ENCODE measurements at places on chromosomes 6 and 20.

DNA sequence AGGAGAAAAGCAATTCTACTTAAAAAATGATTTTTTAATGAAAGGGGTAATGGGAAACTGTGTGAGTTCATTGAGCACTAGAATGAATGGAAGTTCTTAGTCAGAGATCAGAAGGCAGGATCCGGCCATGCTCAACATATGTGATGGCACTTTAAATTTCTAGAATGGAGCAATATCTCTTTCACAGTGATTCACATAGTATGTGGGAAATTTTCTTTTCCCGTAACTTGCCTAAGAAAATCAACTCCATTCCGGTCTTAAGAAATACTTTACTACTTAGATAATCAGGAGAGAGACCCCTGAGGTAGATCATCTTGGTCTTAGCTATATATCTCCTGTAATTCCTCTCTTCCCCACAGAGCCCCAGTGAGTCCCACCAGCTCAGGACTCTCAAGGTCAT is 131.8 kb downstream of the SCML4 start:
- no peak for DNase-seq

DNA sequence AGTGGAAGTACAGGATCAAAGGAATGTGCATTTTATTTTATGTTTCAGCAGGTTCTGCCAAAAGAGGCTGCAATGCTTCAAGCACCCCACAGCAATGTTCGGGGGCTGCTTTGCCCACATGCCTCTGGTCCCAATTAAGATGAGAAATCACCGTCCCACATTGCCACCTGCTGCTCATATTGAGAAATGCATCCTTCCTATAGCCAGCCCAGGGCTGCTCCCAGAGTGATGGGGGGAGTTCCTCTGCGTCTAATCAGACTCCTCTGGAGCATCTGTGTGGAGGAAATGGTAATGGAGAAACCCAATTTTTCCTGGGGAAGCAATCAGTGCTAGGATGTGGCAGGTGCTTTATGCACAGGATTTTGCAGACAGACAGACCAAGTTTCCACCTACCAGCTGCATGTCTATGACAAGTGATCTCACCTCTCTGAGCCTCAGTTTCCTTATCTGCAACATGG is 33.7 kb downstream of the PTGIS start:
- DNase-seq, result peak; percentile 17

- no peak for DNase-seq
Measured at GRCh38 chr6:26105109-26105730, 18.0 kb downstream of the HFE start.

DNA sequence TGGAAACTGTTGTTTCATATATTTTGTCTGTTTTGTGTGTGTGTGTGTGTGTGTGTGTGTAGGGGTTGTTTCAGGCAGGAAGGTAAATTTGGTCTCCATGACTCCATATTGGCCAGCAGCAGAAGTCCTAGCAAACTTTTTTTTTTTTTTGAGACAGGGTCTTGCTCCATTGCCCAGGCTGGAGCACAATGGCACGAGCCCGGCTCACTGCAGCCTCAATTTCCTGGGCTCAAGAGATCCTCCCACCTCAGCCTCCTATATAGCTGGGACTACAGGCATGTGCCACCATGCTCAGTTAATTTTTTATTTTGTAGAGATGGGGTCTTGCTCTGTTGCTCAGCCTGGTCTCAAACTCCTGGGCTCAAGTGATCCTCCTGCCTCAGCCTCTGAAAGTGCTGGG is 75.8 kb downstream of the PRDM1 start:
- no peak for DNase-seq

GRCh38 chr6:37674161-37674560 is 23.5 kb downstream of the MDGA1 start:
- DNase-seq, result no peak

DNA sequence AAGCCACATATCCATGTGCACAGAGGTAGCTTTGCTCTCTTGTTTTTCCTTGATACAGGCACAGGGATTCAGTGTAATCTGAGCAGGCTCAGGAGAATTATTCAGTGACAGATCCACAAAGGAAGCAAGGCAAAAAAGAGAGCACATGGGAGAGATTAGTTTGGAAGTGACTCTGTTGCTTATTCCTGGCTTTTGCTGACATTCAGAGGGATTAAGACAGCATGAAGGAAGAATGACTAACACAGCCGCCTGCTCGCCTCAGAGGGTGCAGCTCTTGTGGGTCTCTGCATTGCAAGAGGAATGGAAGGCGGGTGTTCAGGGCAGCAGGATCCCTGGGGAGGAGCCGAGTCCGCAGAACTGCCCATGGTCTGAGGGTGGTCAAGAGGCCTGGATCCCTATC is 203.4 kb upstream of the KCNQ5 start:
- DNase-seq, result no peak

DNA sequence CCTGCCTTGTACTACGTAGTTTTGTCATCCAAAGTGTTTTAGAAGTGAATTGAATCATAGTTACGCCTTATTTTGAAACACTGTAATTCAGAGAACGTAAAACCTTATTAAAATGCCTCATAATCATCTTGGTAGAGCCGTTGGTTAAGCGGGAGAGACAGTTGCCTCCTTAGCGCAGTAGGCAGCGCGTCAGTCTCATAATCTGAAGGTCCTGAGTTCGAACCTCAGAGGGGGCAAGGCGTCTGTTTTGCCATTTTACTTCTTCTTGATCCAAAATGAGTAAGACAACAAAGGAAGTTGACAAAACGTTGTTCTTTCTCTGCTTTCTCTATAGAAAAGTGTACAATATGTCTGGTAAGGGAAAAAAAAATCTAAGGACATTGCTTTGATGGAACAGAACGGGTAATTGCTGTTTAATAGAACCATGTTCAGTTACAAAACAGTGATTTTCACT is 20.7 kb upstream of the TRIM27 start:
- no peak for DNase-seq

DNA sequence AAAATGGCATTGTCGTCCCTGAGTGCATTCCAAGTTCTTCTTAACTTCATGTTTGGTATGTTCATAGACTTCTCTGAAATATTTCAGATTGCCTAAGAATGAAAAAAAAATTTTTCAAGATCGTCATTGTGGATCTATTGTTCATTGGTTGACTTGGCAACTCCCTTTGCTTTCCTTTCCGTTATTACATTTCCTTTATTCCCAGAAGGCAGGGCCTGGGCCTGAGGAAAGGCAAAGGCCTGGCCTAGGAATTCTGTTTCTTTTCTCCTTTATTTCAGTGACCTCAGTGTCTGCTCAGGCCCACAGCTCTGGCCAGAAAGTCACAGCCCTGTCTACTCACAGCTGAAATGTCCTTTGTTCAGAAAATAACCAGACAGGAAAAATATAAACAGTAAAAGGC is 401.6 kb upstream of the PLCB4 start:
- no peak for DNase-seq

- DNase-seq, result no peak
Measured at GRCh38 chr6:169244684-169245383, 8.8 kb downstream of the THBS2 start.

DNA sequence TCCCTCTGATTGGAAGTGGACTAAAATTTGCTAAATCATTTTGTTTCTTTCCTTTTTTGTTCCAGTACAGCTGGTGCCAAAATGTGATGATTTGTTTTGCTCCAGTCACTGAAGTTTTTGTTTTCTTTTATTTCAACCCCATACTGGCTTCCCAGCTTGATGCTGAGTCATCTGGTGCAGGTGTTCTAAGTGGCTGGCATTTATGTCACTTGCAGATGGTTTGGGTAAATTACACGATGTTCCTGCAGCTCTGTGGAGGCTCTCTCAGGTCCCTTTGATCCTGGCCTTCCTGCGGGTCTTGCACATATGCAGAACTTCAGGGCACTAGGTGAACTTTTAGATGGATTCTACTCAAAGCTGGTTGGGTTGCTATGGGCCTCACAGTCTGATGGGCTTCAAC is 577.7 kb downstream of the HAO1 start:
- no peak for DNase-seq

DNA sequence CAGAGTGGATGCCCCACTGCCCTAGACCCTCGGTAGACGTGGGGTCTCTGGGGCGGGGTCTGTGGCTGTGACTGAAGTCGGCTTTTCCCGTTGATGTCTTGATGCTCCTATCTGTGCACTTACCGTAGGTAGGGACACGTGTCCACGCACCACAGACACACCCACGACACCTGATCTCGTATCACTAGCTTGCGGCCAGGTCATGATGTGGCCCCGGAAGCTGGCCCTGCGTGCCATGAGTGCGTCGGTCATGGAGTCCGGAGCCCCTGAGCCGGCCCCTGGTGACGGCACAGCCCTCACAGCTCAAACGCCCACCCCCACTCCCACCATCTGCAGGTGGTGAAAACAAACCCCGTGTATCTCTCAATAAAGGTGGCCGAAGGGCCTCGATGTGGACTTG is 33.9 kb upstream of the MRGBP start:
- DNase-seq, result no peak

DNA sequence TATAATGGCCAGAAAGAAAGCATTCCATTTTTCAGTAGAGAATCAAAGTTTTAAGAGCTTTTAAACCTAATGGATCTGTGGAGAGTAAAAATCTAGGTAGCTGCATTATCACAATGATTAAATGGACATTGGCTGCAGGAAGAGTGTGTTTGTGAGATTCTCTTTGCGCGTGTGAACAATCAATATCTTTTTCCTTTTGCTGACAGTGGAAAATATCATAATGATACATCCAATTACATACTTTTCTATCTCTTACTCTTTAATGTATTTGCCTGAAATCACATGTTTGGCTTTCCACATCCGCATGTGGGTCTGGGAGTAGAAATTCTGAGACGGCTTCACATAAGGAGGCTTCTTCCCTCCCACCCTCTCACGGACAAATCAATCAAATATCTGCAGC is 69.8 kb upstream of the DUSP22 start:
- DNase-seq, result no peak

DNA sequence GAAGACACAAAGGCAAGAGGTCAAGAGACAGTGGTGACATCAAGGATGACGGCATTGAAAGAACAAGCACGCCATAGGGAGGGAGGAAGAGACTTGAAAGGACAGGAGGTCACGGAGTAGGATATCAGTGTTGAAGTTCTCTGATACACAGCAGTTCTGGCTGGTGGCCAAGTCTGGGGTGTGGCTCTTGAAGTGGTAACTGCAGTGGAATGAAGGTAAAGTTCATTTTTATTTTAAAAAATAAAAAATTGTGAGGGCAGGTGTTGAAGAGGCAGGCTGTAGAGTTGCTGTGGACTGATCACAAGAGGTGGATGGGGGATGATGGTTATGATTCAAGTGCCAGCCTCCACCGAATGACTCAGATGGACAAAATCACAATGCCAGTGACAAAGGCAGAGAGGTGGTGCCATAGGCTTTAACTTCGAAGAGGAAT is 53.2 kb upstream of the BMP2 start:
- no peak for DNase-seq

DNA sequence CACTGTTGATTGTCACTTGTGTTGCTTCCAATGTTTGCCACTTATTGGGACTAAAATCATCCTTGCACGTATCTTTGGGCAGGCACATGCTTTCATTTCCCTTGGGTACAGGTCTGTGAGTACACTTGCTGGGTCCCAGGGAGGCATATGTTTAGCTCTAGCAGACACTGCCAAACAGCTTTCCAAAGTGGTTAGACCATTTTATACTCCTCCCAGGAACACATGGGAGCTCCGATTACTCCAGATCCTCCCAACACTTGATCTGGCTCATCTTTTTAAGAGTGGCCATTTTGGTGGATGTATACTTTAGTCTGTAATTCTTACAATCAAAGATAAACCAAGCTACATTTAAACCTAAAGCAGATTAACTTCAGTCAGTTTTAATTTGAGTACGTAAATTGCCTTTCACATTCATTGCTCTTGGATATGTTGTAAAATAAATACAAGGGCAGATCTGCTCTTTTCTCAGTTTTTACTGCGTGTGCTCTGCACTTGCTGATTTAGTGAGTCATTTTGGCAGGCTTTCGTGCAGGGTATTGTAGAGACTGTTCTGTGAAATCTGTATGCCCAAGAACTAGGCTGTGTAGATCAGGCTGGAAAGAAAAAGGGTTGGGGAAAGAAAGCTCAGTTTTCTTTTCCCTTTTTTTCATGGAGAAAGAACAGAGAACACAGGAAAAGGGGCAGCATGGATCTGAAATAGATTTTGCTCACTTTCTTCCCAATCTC is 19.5 kb downstream of the SLC22A1 start:
- DNase-seq, result no peak

GRCh38 chr6:9482030-9482738 is 932.7 kb downstream of the TFAP2A start:
- DNase-seq, result no peak
